ENCODE measurements at places on chromosomes 11 and 22. TPM values are rescaled to one million over a fixed set of nuclear protein-coding genes. Genes with fewer than 3 reads are reported as not detected.

The MIOX gene
- not detected for total RNA-seq

The OR2AG1 gene
- not detected for total RNA-seq

The AQP11 gene
- total RNA-seq, result 1.2 TPM

The KCTD14 gene
- total RNA-seq, result 19.2 TPM

The ISX gene
- total RNA-seq, result not detected

The CALCA gene
- 1.3 TPM for total RNA-seq

The CYB561A3 gene
- 49.1 TPM for total RNA-seq

The SCUBE1 gene
- 4.6 TPM for total RNA-seq

The TUBA8 gene
- 0.87 TPM for total RNA-seq

The MMP11 gene
- 5.3 TPM for total RNA-seq

The APOL4 gene
- 12.8 TPM for total RNA-seq

The LRRC74B gene
- total RNA-seq, result 0.94 TPM

The HEPHL1 gene
- total RNA-seq, result not detected

The DBX1 gene
- not detected for total RNA-seq

The PATE4 gene
- not detected for total RNA-seq

The SLC1A2 gene
- 1.5 TPM for total RNA-seq

The GLYAT gene
- not detected for total RNA-seq

The DTX4 gene
- total RNA-seq, result 33.2 TPM

The KDM4D gene
- 0.35 TPM for total RNA-seq

The MTA2 gene
- total RNA-seq, result 86.0 TPM

All from left lung (tissue), 14 donors.